ENCODE measurements at places on chromosomes 5 and 9.

GRCh38 chr5:34021334-34021733 lies 13.5 kb upstream of the AMACR start:
- DNase-seq = no peak

DNA sequence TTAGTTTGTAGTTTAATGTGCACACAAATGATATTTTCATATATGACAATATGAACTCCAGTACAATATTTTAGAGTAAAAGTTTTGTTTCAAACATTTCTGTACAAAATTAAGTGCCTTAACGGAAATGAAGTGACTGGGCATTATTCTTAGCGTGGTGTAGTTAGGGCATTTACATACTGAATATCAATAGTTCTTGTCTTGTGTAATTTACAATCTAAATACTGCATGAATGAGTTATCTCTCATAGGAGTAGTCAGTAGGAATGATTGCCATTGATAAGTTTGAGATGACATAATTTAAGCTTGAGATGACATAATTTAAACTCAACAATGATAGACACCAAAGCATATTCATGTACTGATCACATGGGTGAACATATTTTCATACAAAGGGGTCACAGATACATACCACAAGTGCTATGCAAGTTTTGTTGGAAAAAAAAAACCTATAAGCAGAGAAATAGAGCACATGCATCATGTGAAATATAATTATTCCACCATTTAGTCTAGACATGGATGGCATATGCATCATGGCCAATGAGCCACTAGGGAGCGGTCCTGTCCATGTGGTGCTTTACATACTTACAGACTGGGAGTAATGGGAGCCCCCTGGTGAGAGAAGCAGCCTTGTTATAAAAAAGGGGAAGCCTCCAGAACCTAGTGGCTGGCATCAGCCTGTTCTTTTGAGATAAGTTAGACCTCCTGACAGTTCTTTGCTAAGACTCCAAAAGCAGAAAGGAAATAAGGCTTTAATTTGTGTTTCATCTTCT lies 1523.9 kb downstream of the MAT2B start:
- DNase-seq = peak; percentile 11

- no peak for DNase-seq
Measured at GRCh38 chr5:98514215-98514614, 259.2 kb upstream of the RGMB start.

GRCh38 chr5:156094001-156094400 lies 233.0 kb upstream of the SGCD start:
- DNase-seq = no peak
